ENCODE measurements at places on chromosomes 1 and 21.

- DNase-seq = no peak
Measured at GRCh38 chr1:198486903-198487302, 53.6 kb downstream of the ATP6V1G3 start.

DNA sequence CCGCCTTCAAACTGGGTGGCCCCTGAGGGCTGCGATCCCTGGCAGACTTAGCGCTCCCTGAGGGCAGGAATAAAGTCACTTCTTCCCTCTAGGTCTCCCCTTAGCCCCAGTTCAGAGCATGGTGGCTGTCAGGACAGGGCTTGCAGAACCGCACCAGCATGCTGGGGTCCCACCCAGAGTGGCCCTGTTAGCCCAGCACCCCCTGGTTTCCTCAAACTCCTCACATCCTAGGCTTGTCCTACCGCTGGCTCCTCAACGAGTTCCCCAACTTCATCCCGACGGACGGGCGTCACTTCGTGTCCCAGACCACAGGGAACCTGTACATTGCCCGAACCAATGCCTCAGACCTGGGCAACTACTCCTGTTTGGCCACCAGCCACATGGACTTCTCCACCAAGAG is 15.8 kb downstream of the CNTN2 start:
- no peak for DNase-seq

- DNase-seq = peak; percentile 80
Measured at GRCh38 chr1:208219659-208220282, 24.4 kb downstream of the PLXNA2 start.

- no peak for DNase-seq
Measured at GRCh38 chr1:76090283-76091203, 16.0 kb downstream of the ST6GALNAC3 start.

DNA sequence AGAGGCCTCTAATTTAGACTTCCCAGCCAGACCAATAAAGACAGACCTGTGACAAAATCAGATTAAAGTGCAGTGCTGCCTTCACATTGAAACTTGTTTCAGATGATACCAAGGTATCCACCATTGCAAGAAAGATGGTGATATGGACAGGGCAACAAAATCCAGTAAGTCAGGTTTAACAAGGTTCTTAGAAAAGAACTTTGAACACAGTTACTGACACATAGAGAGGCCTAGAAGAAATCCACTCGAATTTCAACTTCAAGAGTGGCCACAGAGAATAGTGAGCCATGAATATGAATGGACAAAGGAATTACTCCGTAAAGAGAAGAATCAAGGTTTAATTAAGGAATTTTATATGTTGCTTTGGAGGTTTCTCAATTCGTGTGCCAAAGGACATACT is 230.4 kb downstream of the KCNT2 start:
- DNase-seq = no peak

DNA sequence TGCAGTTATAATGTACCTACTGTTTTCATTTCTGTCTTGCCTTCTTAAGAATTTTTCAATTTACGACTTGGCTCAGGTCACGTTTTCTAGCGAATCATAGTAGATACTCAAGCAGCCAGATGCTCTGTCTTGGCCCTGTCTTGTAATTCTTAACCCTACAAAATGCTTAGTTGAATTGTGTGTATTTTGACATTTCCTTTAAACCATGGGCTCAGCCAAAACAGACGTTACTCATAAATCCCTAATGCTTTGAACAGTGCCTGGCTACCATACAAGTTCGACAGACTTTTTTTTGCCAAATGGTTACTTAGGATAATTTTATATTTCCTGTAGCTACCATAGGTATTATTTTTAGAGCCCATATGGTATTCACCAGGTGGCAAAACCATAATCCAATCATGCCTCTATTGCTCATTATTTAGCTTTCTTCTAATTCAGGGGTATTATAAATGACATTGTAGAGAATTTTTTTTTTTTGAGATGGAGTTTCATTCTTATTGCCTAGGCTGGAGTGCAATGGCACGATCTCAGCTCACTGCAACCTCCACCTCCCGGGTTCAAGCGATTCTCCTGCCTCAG is 54.3 kb downstream of the KCNK1 start:
- DNase-seq = peak; percentile 29

DNA sequence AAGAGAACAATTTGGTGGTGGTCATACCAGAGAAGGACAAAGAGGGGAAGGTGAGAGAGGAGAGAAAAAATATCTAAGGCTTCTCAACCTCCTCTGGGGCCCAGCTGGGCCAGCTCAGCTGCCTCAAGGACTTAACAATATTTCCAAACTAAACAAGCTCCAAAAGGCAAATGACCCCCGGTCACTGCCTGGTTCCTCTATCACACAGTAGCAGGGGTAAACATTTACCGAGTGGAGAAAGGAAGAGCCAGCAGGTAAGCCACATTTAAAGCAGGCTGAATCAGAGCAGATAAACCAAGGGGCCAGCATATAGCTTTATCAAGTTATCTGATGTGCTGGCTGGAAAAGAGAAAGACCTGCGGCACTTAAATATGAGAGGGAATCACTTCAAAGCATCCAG is 102.1 kb downstream of the KCND3 start:
- no peak for DNase-seq

DNA sequence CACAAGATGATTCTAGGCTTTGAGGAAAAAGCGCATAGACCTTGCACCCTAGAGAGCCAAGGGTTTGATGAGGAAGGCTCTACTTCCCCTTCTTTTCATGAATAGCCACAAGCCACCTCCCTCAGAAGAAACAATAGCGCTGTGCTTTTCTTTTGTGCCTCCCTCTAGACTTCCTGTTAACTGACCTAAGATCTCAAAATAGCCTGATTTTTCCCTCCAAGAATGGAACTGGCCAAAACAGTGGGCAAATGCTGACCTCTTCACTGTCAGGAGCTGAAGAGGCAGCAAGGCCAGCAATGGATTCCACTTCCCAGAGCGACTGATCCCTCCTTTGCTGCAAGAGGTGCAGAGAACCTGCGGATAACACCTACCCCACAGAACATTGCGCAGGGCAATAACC is 362.8 kb downstream of the KCNH1 start:
- no peak for DNase-seq

DNA sequence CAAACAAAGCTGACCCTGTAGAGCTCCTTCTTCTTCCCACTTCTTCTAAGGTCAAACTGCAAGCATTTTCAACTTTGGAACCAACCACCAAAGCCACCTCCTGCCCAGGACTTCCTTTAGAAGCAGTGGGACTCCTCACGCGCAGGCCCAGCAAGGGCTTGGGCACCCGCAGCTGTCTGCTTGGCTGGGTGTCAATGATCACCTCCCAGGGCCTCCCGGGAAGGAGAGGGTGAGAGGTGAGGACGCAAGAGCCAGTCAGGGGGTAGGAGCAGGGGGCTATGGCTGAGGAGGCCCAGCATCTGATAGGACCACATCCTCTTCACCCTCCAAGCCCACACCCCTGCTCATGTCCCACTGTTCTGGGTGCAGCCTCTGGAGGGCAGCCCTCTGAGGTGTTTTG is 10.2 kb downstream of the KLHL21 start:
- no peak for DNase-seq

- DNase-seq = no peak
Measured at GRCh38 chr1:156356875-156357534, 12.0 kb upstream of the RHBG start.
